Activated CD4-positive, CD25-positive, alpha-beta regulatory T cell treated with anti-CD3 and anti-CD28 coated beads, Interleukin-2, amount 50 U/mL, for 24 hours (primary cell): ENCODE measurements at places on chromosomes 12 and 14.
A peak's percentile ranks its signal among the peaks of the same experiment; 100 is the strongest.

GRCh38 chr12:120708651-120709050 is 1.6 kb upstream of the UNC119B start:
- ATAC-seq = no peak

DNA sequence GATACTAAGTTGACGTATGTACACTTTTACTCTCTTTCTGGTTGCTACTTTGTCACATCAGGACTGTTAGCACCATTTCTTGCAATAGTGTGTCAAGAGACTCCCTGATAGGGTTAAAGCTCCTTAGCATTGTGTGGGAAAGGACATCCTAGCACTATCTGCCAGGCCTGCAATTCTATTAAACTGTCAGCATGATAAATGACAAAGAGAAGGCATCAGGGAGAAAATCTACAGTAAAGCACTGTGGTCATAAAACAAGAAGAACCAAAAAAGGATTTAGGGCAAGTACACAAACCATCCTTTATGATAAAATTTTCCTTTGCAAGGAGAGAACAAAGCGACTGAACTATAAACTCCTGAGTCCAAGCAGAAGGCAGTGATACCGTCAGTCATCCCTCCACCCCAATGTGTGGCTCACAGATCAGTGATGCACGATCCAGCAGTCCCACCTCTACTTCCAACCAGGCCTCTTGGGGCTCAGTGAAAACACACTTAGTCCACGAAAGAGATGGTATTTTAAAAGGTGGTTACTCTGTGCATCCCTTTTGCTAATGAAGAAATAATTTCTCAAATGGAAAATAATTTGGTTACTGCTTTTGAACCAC is 31.4 kb upstream of the SLC35F4 start:
- ATAC-seq = no peak

DNA sequence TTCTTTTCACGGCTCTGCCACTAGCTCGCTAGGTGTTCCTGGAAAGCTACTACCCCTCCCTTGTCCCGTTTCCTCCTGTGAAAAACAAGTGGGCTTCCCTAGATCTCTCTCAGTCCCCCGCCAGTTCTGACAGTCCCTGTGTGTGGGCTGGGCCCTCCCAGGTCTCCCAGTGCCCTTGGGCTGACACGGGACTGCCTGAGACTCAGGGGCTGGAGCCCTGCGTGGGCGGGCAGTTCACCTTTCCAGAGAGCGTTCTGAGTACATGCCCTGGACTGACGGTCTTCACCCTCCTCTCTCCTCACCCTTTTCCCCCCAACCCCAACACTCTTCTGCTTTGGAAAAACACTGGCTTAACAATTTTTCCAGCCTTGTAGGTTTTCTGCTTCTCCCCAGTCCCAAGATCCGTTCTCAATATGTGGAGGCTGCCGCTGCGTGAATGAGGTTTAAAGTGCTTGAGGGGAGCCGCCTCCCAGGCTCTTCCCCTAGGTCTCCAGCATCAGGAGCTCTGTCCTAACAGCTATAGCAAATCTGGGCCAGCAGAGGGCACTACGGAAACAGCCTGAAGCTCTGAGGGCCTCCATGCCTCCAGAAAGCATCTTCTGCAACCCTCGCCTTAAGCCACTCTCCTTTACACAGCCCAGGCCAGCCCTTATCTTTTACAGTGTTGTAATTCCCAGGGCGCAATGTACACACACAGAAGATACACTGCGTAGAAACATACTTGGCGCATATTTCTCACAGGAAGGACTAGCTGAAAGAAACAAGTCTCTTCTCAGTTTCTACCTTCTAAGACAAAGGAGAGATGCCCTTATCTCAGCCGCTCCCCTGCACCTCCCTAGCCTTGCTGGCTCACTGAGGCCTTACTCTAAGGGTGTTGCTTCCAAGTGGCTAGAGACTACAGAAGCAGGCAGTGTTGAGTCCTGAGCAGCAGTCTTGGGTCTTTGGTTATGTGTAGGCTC is 10.4 kb upstream of the DCD start:
- ATAC-seq = no peak

- ATAC-seq = no peak
These were observed 90.2 kb downstream of the LIN7A start for GRCh38 chr12:80847575-80847974.

GRCh38 chr14:49982501-49982951 is 89.6 kb downstream of the ARF6 start:
- ATAC-seq = no peak

- no peak for ATAC-seq
These were observed 104.0 kb downstream of the GPR135 start for GRCh38 chr14:59360923-59361794.

DNA sequence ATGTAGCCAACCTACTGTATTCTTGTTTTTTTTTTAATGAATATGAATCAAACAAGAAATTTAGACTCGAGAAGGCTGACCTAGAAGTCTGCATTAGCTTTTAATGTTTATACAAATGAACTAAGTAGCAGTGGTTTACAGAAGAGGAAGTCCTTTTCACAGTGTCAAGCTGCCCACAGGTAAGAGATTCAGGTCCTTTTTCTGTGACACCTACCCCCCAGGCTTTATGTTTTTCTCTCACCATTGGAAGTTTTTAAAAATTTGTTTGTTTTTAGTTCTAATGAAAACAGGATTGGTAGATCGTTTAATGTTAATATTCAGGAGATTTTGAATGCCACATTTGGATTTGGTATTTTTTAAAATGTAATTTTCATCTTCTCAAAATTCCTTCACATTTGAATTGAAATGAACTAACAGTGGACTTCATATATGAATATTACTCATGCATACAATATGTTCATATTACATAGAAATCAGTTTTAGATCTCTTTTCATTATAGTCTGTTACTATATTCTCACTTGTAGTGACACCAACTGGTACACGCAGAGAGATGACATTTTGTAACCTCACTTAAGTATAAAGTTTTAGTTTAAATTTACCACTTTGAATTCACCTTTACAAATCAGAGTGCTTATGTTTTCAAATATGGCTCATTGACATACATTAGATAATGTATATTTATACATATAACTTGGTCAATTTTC is 29.7 kb downstream of the ATF7IP start:
- peak; percentile 4 for ATAC-seq

- ATAC-seq = no peak
These were observed 113.4 kb downstream of the ETV6 start for GRCh38 chr12:11762723-11763326.
